ENCODE measurements at places on chromosomes 16 and 17.

GRCh38 chr16:48047241-48047640 is 108.6 kb downstream of the ABCC12 start:
- DNase-seq: no peak

- DNase-seq: no peak
Measured at GRCh38 chr16:65576139-65576538, 454.3 kb upstream of the CDH11 start.

DNA sequence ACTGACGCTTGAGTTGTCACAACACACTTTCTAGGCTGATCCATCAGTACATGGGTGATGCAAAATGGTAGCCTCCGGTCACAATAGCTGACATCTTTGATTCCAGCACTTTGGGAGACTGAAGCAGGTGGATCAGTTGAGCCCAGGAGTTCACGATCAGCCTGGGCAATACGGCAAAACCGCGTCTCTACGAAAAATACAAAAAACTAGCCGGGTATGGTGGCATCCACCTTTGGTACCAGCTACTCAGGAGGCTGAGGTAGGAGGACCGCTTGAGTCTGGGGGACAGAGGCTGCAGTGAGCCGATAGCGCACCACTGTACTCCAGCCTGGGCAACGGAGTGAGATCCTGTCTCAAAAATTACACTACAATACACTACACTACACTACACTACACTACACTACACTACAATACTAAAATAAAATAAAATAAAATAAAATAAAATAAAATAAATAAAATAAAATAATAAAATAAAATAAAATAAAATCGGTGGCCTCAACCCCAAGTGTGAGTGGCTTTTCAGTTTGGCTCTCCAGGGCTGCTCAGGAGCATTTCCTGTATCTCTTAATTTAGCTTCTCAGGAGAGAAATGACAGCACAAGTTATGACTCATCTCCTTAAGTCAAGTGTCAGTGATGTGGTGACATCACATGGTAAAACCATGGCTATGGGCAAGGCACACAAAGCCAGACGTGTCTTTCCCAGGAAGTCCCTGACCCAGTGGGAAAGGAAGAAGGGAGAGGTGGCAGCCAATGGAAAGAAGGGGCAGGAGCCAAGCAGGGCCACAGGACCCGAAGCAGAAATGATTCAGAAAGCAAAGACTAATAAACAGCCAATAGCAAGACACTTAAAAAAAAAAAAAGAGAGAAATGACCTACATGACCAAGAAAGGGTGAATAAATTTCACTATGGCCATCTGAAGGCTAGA is 75.3 kb upstream of the TBC1D3K start:
- peak; percentile 56 for DNase-seq

DNA sequence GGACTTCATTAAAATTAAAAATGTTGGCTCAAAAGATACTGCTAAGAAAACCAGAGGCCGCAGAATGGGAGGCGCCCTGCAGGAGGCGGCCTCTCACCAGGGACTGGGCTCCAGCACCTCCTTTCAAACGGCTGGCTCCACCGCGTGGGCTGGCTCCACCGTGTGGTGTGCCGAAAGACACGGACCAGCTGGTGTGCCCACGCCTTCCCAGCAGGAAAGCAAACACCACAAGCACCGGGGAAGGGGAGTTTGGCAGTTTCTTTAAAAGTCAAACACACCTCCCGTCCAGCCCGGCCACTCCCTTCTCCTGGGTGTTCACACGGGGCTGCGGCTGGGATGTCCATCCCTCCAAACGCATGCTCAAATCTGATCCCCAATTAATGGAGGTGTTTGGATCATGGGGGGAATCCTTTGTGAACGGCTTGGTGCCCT is 13.9 kb downstream of the HAGH start:
- peak; percentile 92 for DNase-seq

DNA sequence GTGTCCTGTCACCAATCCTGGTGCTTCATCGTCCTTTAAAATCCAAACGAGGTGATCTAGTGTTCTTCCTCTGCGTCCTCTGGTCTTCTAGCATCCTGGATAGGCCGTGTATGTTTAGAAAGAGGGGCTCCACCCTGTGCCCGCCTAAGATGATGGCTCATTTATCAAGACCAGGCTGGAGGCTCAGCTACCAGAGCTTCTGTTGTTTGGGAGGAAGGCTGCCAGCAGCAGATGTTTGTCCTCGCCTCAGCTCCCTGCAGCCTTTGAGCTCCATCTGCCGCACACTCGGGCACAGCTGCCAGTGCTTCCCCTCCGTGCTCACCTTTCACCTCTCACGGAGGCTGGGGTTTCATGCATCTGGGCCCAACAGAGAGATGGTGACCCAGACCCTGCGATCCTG is 954.7 kb upstream of the RBFOX1 start:
- no peak for DNase-seq

GRCh38 chr17:66381701-66382362 is 79.4 kb downstream of the PRKCA start:
- DNase-seq: no peak

GRCh38 chr16:57235128-57236021 is 9.7 kb upstream of the ARL2BP start:
- DNase-seq: peak; percentile 80

- no peak for DNase-seq
Measured at GRCh38 chr17:50687200-50688066, 20.3 kb downstream of the ANKRD40 start.

- DNase-seq: no peak
Measured at GRCh38 chr16:19701091-19701490, 16.9 kb downstream of the KNOP1 start.

GRCh38 chr17:55612691-55613141 is 101.5 kb upstream of the SMIM36 start:
- no peak for DNase-seq

GRCh38 chr16:52308051-52308450 is 238.9 kb downstream of the TOX3 start:
- no peak for DNase-seq

- DNase-seq: no peak
Measured at GRCh38 chr16:1283296-1283695, 26.1 kb upstream of the UBE2I start.

- DNase-seq: no peak
Measured at GRCh38 chr17:46917041-46917440, 5.9 kb upstream of the GOSR2 start.

- no peak for DNase-seq
Measured at GRCh38 chr16:69867784-69868560, 83.2 kb upstream of the CLEC18A start.
